Smooth muscle cell of the coronary artery (primary cell): ENCODE measurements at places on chromosomes 3 and 15. TPM values are rescaled to one million over a fixed set of nuclear protein-coding genes. Genes with fewer than 3 reads are reported as not detected.

RPL4 gene
- 2,882 and 3,107 TPM in 2 replicates for total RNA-seq

PATL2 gene
- total RNA-seq: 0.08 and 0.82 TPM in 2 replicates

TUSC7 gene
- not detected in 2 replicates for total RNA-seq

CAV3 gene
- under 0.01 and 0.08 TPM in 2 replicates for total RNA-seq

HTR3C gene
- total RNA-seq: not detected in 2 replicates

SPINK8 gene
- total RNA-seq: not detected in 2 replicates

CTXND1 gene
- under 0.01 TPM in 1 of 2 replicates, not detected in the other for total RNA-seq
